ENCODE measurements at places on chromosomes 3 and 15. TPM values are rescaled to one million over a fixed set of nuclear protein-coding genes. Genes with fewer than 3 reads are reported as not detected.

The CELF6 gene
- total RNA-seq: 3.2 TPM

The NAALADL2 gene
- not detected for total RNA-seq

The EBLN2 gene
- total RNA-seq: 11.0 TPM

The C3orf18 gene
- 15.3 TPM for total RNA-seq

The UROC1 gene
- not detected for total RNA-seq

The SLC22A14 gene
- 0.20 TPM for total RNA-seq

The GOLGA6L10 gene
- total RNA-seq: 2.7 TPM

GRCh38 chr3:95673215-95673614 is 1141.2 kb upstream of the EPHA6 start:
- no peak for DNase-seq

DNA sequence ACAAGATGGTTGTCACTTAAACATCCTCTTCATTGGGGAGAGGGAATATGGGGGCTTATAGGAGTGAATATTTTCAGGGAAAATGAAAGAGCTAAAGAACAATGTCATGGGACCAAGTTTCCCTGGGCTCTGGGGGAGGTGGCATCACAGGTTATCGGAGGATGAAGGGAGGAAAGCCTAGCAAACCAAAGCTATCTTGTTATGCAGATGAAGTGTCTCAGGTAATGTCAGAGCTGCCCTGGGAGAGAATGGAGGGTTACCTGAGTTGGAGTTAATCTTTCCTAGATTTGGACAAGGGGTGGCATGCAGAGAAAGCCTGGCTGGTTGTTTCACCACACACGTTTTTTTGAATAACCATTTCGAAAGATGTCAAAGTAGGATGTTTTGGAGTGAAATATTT is 308.1 kb upstream of the ATP10A start:
- no peak for DNase-seq

GRCh38 chr3:66609660-66610561 is 109.1 kb upstream of the LRIG1 start:
- DNase-seq: no peak

- DNase-seq: no peak
Measured at GRCh38 chr3:122255757-122256439, 69.2 kb upstream of the CSTA start.

- peak; percentile 71 for DNase-seq
Measured at GRCh38 chr3:71064956-71065763, 518.4 kb downstream of the FOXP1 start.

GRCh38 chr15:98121957-98122356 is 161.5 kb downstream of the ARRDC4 start:
- no peak for DNase-seq

DNA sequence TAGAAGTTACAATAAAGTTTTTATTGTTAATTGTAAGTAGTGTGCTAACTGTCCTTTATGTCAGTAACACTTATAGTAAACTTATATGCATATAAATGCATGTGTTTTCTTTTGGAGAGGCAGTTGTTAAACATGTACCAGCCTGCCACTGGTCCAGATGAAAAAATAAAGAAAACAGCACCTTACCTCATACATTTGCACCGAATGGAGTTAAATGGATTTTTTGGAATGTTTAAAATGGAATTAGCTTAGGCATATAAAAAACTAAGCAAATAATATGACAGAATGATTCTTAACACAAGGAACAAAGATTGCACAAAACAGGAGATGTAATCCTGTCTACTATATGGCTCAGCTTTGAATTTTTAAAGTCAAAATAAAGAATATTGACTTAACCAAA is 50.2 kb upstream of the ALDH1A3 start:
- no peak for DNase-seq

- DNase-seq: no peak
Measured at GRCh38 chr15:28133281-28133680, 34.2 kb upstream of the OCA2 start.

DNA sequence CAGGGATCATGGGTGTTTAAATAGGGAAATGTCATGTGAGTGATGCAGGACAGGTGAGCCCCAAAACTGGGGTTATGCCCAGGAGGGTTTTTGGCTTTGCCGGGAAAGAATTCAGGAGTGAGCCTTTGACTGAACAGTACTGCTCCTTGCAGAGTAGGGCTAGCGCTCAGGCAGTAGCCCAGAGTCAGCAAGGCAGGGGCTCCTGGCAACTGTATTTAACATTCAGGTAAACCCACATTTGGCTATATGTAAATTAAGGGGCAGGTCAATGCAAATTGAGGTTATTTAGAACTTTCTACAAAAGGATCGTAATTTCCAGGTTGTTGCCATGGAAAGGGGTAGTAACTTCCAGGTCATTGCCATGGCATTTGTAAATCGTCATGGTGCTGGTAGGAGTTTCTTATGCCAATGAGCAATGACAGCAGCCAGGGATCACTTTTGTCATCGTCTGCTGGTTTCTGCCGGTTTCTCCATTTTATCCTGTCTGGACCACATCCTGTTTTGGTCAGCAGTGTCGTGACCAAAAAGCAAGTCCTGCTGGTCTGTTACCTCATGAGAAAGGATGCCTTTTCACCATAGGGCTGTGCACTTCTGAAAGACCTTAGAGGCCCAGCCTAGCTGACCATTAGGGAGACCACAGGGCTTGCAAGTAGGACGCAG is 24.3 kb downstream of the MTHFS start:
- peak; percentile 71 for DNase-seq

DNA sequence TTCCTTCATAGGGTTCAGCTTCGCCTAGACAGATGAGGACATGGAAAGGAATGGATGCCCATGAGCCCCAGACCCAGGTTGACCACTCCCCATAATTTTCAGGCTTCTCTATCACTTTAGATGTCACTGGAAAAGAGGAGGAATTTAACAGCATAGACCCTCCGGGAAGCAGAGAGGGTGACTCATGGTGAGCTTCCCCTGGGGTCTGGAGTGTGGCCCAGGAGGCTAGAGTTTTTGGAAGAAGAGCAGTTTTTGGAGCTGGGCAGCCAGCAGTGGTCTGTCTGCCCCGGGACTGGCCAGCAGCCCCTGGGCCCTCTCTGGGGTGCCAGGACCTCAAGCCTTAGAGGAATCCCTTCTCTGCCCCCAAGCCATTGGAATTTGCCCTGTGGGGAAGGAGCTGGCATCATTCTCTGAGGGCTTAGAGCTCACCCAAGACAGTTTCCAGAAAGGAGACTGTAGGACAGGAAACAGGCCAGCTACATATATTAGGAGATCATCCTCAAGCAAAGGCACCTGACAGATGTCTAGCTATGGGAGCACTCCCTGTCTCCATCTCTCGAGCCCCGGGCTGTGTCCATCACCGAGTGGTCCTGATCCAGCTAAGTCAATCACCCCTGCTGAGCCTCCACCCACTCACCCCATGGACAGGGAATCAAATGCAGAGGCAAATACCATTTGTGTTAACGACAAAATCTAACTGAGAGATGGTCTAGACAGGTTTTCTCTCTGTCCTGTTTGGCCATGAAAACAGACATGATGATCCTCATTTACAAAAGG is 67.3 kb downstream of the MEGF11 start:
- no peak for DNase-seq

DNA sequence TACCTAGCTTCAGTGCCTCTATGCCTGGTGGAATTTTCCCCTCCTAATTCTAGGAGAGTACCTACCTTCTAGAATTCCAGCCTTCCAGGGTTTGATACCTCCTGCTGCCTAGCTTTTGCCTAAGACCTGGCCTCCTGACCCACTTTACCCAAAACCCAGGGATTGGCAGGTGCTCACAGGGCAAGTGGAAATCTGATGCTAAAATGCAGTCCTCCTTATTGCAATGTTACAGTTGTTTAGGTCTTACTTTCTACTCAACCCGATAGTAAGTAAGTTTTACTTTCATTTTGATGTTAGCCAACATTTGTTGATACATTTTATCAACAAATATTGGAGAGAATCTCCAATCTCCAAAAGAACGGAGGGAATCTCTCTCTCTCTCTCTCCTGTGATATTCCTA is 275.9 kb downstream of the DOCK3 start:
- no peak for DNase-seq

DNA sequence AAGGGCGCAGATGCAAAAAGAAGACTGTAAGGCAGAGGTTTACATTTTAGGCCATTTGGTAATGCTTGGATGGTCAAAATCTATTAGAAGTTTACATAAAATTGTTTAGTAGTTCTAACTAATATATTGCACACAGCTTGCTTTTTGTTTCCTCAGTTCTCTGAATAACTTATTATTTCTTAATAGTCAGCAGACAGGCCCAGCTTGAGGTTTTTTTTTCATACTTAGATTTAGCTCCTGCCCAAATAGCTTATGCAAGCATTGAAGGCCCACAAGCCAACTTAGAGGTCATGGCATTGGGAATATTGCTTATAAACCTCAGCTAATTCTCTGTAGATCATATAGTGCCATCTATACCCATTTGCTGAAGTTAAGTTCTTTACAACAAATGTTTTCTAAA is 172.5 kb downstream of the RAP2B start:
- DNase-seq: no peak

- no peak for DNase-seq
Measured at GRCh38 chr15:42146551-42147430, 9.6 kb downstream of the PLA2G4F start.

DNA sequence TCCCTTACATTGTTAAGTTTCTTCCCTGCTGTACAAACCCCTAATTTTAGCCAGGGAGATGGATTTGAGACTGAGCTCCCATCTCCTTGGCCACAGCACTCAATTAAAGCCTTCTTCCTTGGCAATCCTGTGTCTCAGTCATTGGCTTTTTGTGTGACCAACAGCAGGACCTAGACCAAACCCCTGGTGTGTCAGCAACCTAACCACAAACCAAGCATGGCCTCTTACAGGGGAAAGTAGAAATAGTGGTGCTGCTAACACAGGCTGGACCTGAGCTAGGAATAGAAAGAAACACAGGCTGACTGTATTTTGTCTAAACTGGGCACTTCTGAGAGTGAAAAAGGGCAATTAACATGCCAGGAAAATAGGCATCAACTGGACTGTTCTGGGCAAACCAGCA is 37.9 kb downstream of the PPCDC start:
- DNase-seq: no peak

DNA sequence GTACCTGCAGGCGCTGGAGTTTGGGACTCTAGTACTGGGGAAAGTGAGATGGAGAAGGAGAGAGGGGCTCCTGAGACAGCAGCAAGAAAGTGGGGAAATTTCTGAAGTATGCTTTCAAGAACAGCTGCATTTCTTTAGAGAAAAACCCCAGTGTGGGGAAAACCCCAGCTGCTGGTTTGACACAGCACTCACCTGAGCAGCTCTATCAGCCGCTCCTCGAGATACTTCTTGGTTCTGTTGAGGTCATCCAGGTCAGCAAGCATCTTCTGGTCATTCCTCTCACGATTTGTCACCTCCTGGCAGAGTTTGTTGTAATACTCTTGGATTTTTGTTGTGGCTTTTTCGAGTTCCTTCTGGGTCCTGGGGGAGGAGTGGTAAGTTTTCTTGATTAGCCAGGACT is 18.8 kb downstream of the CXCR6 start:
- DNase-seq: peak; percentile 60

GRCh38 chr3:115862099-115862498 is 238.8 kb downstream of the GAP43 start:
- no peak for DNase-seq

DNA sequence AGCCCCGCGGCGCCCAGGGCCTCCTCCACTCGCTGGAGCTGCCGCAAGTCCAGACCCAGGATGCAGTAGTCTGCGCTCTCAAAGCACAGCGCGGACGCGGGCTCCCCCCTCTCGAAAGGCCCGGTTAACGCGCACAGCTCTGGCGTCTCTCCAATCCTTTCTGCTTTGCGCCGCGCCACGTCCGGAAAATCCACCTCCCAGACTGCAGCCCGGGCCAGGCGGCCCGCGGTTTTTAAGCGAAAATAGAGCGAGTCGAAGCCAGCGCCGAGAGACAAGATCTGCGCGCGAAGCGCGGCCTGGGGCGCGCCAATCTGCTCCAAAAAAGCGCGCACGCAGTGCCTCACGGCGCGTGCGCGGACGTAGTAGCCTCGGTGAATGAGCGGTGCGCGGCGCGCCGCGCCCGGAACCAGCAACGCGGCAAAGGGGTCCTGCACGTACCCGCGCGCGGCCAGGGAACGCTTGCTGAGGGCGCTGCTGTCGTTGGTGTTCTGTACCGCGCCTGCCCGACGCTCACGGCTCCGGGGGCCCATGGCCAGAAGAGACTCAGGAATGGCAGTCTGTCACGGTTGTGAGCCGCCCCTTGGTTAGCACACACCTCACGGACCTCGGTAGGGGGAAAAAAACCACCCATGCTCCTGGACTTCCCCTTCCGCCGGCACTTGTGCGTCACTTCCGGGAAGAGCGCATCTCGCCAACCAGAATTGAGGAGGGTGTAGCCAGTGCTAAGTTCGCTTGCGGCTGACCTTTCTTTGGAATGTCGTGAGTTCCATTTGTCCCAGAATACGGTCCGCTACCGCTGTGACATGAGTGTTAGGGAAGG is at the start of gene LCMT2:
TSS of gene LCMT2 (minus strand) at position 614 of the 820 bp plus-strand sequence. CDS start at position 530, 84 bp downstream.
- peak; percentile 98 for DNase-seq

DNA sequence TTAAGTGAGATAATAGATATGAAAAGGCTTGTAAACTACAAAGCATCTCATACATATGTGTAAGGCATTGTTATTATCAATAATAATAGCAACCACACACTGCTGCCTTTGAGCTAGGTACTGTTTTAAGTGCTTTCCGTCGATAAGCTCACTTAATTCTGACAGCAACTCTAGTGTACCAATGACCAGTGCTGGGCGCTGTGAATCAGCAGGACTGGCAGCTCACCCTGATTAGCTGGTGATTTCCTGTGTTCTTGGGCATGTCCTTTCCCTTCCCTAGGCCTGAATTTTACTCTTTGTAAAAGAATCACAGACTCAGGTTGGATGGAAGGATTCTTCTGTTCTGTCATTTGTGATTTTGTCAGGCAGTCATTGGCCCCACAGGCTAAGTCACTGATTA is 215.6 kb downstream of the LPP start:
- no peak for DNase-seq

Measured in natural killer cell (primary cell).